Suppressor macrophage treated with lipopolysaccharide for 4 hours (primary cell): ENCODE measurements at places on chromosomes 6 and 20.

DNA sequence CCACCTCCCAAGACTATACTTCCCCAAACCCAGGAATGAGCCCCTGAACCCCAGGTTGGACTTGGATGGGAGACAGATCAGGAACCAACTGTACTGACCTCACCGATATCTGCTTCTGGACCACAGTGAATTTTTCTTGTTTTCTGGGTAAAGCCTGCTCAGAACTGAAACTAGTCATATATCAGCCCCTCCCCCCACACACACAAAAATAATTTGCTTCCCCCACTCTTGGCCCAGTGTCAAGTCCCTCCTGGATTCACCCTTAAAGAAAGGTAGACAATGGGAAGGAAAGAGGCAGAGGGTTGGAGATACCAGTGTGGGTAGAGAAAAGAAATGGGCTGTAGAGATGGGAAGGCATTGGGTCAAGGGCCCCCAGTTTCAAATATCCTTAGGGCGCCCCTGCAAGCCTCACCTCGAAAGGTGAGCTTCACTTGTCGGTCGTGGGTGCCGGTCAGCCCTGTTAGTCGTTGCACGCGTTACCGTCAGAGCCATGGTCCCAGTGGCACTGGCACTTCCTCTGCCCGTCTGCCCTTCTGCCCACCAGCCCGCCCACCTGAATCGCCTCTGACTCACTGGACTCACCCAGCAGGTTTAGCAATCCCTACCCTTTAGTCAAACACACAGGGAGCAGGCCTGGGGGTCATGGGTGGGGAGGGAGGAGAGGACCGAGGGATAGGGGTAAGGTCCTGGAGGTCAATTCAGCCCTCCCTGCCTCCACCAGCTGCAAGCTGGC lies 8.5 kb upstream of the SPAG4 start:
- peak; percentile 44 for DNase-seq

- no peak for DNase-seq
Measured at GRCh38 chr6:37916149-37916548, 96.6 kb downstream of the ZFAND3 start.

- DNase-seq, result no peak
Measured at GRCh38 chr20:25317351-25318075, 69.6 kb downstream of the PYGB start.

DNA sequence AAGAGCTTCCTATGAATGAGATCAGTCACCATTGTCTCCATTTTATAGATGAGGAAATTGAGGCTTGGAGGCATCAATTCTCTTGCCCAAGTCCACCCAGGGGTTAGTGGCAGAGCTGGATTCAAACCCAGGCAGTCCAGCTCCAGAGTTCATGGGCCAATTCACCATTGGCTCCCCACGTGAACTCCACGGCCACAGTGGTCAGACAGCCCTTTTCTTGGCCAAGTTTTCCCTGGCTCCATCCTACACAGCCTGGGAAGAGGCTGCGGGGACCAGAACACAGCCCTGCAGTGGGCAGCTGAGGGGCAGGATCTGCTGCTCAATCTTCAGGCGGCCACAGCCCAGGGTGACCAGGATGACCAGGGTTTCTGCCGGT lies 20.5 kb downstream of the TGM2 start:
- no peak for DNase-seq

- no peak for DNase-seq
Measured at GRCh38 chr6:39527792-39528564, 197.2 kb downstream of the KIF6 start.

DNA sequence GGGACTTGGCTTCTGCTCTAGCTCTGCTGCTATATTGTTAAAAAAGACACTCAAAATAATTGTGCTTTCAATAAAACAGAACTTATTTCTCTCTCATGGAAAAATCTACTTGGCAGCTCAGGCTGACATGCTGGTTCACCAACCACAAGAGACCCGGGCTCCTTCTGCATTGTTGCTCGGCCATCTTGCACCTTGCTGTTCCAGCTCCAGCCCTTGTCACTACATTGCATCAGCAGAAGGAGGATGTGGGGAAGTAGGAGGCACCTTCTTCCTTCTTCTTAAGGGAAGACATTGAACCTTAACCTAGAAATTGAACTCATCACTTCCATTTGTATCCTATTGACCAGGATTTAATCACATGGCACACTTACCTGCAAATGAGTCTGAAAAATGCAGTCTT lies 6.6 kb upstream of the C20orf202 start:
- DNase-seq, result no peak

DNA sequence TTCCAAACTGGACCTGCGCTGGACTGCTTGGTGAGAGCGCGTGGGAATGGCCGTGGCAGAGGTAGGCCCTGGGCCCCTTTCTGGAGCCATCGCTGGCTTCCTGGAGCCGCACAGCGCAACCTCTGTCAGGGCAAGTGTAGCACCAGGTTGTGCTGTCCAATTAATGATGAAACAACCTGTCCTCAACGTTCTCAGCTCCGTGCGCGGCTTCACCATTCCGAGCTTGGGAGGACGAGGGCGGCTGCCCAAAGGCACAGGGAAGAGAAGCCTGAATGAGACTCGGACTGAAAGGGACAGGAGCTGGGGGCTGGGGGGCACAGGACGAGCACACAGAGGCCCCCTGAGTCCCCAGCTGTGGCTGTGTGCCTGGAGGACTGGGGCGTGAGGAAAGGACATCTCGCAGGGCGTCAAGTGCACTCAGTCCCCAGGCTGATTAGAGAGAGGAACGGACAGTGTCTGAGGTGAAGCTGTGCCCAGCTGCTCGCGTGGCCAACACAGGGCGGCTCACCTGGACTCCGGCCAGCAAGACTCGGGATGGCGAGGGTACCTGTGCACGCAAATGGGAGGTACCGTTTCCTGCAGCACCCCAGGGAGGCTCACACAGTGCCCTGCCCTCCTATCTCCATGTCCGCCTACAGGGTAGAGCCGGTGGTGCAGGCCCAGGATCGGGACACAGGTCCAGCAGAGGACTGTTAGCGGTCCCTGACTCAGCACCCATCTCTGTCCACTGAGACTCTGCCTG lies 403.3 kb downstream of the TAF4 start:
- DNase-seq, result no peak

GRCh38 chr20:44182135-44182765 lies 4.7 kb downstream of the JPH2 start:
- no peak for DNase-seq

DNA sequence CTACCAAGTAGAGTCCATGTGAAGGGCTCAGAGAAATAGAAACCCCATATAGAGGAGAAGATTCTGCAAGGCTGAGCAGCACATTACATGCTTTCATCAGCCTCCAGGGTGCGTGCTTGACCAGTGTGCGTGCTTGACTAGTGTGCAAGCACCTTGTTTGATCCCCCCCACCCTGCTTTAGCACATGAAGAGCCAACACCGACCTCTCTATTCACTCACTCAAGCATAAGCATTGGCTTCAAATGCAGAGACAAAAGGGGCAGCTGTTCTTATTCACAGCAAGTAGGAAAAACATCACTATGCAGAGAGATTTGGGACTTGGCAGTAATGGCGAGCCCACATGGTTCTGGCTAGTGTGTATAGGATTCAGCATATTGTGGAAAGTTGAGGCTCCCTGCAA lies 278.7 kb upstream of the RNF217 start:
- DNase-seq, result no peak

- DNase-seq, result no peak
Measured at GRCh38 chr20:37745553-37745952, 51.7 kb downstream of the CTNNBL1 start.

DNA sequence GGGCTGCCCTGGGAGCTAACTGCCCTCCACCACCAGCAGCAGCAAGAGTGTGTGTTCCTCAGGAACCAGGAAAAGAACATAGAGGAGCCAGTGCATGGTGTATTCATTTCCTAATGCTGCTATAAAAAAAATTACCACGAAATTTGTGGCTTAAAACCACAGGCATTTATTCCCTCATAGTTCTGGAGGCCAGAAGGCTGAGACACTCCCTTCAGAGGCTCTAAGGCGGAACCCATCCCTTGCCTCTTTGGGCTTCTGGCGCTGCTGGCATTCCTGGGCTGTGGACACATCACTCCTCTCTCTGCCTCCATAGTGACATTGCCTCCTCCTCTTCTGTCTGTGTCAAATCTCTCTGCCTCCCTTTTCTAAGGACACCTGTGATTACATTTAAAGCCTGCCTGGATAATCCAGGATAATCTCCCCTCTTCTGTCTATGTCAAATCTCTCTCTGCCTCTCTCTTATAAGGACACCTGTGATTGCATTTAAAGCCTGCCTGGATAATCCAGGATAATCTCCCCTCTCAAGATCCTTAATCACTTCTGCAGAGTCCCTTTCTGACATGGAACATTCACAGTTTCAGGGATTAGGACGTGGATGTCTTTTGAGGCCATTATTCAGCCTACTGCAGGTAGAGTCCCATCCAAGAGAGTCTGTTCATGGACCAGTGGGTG lies 54.7 kb downstream of the NDUFAF5 start:
- DNase-seq, result no peak

- DNase-seq, result peak; percentile 60
Measured at GRCh38 chr20:7094438-7094997, 327.0 kb downstream of the BMP2 start.

DNA sequence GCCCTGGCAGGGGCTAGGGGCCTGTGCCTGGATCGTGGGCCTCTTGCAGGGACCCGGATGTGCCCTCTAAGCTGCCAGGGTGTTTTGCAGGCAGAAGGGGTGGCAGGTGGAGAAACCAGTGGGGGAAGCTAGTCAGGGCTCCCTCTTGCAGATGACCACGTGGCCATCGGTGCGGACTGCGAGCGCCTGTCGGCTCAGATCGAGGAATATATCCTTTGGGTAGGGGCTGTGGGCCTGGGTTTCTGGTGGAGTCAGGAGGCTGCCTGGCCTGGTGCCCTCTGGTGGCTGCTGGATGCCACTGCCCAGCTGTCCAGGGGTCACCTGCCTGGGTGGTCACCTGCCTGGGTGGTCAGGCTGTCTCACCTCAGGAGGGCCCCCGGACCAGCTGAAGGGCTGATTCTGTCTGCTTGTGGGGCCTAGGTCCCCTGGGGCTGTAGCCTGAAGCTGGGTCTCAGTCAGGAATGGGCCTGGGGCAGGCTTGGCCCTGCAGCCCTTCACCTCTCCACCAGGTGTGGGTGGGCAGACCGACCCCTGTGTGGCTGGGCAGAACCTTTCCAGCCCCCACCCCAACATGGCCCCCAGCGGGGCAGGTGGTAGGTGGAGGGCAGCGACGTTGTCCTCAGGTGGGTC lies 6.7 kb downstream of the TCEA2 start:
- DNase-seq, result no peak

DNA sequence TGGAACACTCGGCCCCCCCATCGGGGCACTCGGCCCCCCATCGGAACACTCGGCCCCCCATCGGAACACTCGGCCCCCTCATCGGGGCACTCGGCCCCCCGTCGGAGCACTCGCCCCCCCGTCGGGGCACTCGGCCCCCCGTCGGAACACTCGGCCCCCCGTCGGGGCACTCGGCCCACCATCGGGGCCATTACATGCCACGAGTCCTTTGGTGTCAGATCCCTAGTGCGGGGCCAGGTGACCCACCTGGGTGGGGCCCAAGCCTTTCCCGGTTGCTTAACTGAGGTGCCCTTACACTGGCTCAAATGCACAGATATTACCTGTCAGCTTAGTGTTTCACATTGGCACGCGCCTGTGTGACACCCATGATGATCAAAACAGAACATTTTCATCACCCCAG lies 95.9 kb downstream of the TAF4 start:
- no peak for DNase-seq

DNA sequence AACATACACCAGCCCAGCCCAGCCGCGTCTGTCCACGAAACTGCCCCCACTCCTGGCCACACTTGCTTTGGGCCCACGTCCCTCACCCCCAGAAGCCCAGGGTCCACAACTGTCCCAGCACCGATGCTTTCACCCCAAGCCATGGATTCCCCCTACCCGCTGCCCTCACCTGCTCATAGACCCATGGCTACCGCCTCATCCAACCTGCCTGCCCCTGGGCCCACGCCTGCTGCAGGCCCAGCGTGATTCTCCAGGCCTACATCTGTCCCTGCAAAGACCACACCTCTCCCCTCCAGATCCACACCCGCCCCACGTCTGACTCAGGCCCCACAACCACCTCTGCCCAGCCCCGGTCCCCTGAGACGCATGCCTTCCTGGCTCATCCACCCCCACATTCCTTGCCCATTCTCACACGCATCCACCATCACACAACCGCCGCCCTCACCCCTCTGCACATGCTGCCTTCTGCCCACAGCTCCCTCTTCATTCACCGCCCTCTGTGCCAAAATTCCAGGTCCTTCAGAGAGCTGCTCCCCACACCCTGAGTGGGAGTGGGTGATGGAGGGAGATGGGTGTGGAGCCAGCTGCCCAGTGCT lies 86.7 kb downstream of the GRM4 start:
- DNase-seq, result no peak

- DNase-seq, result no peak
Measured at GRCh38 chr6:63731930-63732329, 96.3 kb downstream of the PHF3 start.

DNA sequence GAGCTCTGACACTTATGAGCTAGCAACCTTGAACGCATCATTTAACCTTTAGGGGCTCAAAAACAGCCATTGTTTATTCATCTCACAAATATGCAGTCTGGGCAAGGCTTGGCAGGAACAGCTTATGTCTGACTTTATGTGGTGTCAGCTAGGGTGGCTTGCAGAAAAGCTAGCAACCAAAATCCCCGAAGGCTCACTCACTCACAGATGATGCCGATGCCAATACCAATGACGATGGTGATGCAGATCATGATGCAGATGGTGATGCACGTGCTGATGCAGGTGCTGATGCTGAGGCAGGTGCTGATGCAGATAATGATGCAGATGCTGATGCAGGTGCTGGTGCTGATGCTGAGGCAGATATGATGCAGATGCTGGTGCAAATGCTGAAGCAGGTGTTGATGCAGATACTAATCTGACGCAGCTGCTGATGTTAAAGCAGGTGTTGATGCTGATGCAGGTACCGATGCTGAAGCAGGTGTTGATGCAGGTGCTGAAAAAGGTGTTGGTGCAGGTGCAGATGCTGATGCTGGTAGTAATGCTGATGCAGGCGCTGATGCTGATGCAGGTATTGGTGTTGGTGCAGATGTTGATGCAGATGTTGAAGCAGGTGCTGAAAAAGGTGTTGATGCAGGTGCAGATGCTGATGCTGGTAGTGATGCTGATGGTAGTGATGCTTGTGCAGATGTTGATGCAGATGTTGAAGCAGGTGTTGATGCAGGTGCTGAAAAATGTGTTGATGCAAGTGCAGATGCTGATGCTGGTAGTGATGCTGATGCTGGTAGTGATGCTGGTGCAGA lies 195.6 kb downstream of the NFATC2 start:
- DNase-seq, result no peak

- DNase-seq, result no peak
Measured at GRCh38 chr6:122472022-122472340, 374 bp upstream of the SERINC1 start.

DNA sequence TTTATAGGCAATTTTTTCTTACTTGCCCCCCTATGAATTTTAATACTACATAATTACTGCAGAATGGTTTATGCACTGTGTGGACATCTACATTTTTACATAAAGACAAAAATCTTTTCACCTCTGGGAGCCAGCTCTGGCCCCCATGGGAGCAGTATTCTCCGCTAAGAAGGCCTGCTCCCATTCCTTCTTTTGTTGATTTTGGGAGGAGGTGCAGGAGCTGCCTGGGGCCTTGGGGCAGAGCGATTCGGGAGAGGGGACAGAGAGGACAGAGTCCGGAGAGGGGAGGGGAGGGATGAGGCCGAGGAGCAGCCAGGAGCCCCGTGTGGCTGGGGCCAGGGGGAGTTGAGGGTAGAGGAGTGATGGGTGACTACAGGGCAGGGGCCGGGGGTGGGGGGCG lies 452.0 kb downstream of the PREX1 start:
- DNase-seq, result no peak
